ENCODE measurements at places on chromosomes 3 and 15.

DNA sequence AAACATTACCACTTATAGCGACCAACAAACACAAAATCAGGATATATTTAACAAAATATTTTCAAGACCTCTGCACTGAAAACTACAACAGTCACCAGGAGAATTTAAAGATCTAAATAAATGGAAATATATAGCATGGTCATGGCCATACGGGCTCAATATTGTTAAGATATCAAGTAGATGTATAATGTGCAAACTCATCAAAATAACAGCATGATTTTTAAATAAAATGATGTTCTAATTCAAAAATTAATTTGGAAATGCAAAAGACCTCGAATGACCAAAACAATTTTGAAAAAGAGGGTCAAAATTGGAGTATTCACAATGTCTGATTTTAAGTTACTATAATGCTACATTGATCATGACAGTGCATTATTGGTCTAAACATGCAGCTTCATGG, 159.1 kb upstream of the NDN start:
- no peak for DNase-seq

DNA sequence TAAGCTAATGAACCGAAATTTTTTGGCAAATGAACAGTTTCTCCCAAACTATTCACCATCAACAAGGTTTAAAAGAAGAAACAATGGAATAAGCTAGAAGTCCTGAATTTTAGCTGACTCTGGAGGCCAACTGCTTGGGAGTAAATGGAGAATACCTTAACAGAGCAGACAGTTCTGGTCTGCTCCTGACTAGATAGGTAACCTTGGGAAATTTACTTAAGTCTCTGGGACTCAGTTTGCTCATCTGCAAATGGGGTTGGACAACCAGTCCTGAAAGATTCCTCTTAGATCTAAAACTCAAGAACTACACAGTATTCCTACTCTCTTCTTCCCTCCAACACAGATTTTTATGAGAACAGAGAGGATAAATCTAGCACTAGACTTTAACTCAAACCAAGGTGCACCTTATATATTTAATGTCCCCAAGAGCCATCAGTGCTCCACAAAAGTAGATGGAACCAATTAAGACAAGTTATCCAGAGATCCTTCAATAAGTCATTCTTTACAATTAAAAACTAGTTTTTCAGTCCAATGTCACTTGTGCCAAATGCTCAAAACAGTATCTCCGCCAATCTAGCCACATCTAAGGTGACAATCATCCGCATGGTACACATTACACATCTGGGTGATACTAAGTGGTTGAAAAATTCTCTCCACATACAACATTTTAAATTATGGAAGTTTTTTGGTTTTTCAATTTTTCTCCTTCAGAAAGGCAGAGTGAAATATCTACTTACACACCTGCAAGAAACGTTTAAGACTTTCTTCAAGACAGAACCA, 1.5 kb downstream of the RHOA start:
- no peak for DNase-seq

- DNase-seq, result no peak
These were observed 365.8 kb upstream of the MCTP2 start for GRCh38 chr15:93865586-93865985.

GRCh38 chr15:95365511-95366107, 964.9 kb upstream of the NR2F2 start:
- no peak for DNase-seq

DNA sequence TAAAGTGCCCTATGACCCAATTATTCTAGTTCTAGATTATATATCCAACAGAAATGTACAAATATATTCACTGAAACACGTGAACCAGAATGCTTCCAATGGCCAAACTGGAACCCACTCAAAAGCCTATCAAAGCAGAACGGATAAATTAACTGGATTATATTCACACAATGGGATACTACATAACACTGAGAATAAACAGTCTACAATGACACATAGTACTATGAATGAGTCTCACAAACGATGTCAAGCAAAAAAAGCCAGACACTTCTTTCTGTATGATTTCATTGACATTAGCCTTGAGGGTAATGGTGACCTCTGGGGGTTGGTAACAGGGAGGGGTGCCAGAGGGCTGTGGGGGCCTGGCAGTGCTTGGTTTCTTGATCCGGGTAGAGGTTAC, 50.9 kb upstream of the HACD2 start:
- no peak for DNase-seq

DNA sequence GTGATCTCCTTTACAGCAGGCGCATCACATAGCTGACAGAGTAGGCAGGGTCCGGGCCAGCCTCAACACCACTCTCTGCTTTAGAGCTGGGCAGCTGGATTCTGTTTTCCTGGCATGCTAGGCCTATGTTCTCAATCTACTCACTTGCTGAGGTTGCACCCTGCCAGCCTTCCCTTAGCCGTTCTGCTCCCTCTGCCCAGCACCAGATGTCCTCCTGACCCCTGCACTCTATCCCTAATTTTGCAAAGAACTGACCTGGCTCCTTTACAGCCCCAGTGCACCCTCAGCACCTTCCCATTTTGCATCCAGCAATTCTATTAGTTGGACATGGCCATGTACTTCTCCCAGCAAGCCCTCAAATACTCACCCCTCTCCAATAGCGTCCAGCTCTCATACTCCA, 371.6 kb upstream of the WNT5A start:
- no peak for DNase-seq

GRCh38 chr15:65029736-65030208, 333 bp upstream of the MTFMT start:
- no peak for DNase-seq

GRCh38 chr3:16200411-16200810, 25.9 kb downstream of the GALNT15 start:
- no peak for DNase-seq

DNA sequence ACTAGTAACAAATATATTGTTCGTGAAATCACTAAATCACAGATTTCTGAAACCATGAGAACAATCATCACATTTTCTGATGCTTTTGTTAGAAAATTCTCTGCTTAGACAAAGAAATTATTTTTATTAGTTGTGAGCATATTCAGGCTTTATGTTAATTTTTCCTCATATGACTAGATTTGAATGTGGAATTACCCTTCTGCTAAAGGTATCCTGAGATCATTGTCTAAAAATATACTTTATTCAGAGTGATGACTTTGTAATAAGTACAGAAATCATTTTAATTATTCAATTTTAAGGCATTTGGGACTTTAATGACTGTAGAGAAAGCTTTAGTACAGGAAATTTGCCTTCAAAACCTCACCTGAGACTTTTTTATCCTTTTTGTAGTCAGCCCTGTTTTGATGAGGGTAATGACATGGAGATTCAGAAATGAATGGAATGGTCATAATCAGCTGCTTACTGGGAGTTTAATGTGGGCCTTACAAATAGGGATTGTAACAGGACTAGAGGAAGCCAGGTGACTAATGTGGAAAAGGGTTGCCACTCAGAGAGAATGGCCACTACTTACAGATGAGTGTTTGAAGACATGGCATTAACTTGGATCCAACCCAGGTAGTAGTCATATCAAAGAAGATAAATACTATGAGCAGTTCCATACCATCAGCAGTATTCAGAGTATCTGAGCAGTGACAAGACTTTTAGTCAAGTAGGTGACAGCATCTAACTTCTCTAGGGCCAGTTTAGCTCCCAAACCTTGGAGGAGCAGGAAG, 148.3 kb downstream of the MBNL1 start:
- DNase-seq, result no peak

DNA sequence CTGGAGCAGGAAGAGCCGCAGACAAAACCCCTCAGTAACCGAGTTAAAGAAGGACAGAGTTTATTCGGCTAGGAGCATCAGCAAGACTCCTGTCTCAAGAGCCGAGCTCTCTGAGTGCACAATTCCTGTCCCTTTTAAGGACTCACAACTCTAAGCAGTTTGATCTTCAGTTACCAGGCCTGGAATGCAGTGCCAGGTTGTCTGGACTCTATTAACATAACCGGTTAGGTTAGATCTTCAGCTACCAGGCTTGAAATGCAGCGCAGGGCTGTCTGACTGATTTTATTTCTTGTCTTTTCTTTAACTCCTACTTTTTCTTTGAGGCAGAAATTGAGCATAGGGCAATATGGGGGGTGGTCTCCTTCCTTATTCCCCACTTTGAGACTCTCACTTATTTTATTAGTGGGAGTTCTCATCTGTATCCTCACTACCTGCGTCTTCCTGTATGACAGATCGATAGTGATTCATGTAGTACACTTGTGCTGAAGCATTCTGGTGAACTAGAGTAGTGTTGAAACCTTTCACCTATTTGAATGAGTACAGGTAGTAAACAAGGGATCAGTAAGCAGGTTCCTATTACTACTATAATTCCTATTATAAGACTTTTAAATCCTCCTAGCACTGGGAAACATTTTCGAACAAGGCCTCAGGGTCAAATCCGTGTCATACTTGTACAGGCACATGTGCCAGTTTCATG, 325.0 kb downstream of the CGGBP1 start:
- DNase-seq, result no peak

DNA sequence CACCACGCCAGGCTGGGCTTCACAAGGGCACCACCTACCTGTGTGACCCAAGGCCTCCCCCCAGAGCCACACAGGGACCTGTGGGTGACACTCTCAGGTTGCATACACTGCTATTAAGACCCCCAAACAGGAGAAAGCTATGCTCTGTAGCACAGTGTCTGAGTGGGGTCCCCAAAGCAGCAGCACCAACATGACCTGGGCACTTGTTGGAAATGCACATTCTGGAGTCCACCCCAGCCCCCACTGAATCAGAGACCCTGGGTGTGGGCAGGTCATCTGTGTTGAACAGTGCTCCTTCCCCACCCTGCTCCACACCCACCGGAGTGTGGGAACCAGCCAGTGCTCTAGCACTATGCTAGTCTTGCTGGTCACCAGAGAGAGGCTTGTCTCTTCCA, 76.1 kb downstream of the ADAMTS17 start:
- no peak for DNase-seq

GRCh38 chr15:35260941-35261340, 175.8 kb upstream of the NANOGP8 start:
- DNase-seq, result no peak

DNA sequence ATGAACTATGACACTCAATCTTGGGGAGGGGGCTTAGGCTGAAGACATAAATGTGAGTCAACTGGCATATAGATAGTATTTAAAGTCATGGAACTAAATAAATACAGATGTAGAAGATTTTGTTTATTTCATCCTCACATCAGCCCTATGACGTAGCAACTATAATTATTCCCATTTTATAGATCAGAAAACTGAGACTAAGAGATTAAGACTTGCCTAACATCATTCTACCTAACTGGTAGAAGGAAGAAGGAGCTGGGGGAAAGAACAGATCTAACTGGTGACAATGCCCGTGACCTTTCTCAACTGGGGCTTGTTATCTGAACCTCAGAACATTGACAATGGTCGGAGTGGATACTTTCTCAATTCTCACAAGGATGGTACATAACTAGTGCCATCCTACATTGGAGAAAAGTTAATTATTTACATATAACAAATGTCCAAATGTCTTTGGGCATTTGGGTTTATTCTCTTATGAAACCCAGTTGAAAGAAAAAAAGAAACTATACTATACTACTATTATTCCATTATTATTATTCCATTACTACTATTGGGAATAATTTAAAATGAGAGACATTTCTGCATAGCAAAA, 10.4 kb downstream of the HERC1 start:
- DNase-seq, result no peak

GRCh38 chr3:100103558-100104441, 10.5 kb downstream of the FILIP1L start:
- DNase-seq, result no peak

- no peak for DNase-seq
These were observed 144.0 kb downstream of the CHSY1 start for GRCh38 chr15:101107625-101108460.

DNA sequence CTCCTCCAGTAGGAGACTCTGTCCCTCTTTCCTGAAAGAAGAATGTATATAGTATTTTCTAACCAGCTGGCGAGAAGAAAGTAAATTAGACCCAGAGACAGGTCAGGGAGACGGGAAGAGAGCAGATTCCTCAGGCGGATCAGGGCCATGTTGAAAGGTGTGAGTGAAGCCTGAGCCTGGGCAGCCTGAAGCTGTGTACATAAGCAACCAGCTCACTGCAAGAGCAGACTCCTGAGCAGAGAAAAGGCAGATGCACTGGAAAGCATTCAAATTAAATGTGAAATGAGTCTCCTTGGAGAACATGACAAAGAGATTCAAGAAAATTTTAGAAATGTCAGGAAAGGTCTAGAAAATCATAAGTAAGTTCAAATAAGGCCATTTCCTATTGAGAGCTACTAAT, 165.8 kb downstream of the GOLIM4 start:
- no peak for DNase-seq

DNA sequence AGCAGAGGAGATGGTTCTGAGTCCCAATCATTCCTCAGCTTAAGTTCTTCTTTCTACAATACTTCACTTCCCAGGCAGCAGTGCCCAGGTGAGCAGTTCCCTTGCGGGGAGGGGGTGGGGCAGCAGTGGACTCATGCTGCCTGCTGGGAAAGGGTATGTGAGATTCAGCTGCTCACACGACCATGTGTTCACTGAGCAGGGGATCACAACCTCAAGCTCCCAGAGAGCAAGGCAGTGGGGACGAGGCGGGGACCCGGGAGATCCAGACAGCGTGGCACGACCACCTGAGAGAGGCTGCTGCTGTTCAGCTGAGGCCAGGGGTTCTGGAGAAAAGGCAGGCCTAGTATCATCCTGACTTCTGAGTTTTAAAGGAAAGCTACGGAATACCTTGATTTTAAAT, 166.6 kb downstream of the XXYLT1 start:
- DNase-seq, result no peak

DNA sequence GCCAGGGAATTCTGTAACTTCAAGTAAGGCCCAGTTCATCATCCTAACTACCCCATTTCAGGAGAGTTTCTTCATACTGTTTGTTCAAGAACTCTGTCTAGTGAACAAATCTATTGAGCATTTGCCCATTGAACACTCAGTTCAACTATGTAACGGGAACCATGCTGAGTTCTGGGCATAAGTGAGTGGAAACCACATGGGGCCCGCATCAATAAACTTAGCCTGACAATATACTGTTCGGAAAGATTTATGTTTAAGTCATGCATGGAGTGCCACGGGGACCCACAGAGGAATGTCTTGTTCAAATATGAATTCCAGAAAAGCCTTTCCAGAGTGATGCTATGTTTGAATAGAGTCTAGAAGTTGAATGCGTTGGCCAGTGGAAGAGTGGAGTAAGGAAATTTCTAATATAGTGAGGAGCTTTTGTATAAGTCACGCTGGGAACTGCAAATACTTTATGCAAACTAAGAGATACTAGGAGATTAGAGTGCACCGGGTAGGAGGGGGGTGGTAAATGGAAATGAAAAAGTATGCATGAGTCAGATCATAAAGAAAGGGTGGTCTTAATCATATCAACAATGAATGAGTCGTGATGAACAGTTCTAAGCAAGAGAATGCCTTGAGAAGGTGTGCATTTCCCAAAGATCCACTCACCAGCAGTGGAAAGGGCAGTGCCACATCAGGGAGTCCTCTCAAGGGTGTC, 279.8 kb downstream of the VPS13C start:
- DNase-seq, result no peak

- DNase-seq, result no peak
These were observed 6.5 kb downstream of the CSRNP1 start for GRCh38 chr3:39146611-39147591.

Measured in cortex of kidney (tissue), 1 donor.